ENCODE measurements at places on chromosomes 16 and 17. TPM values are rescaled to one million over a fixed set of nuclear protein-coding genes. Genes with fewer than 3 reads are reported as not detected.

The CCL16 gene
- total RNA-seq: not detected

The DNASE1L2 gene
- 0.75 TPM for total RNA-seq

DNA sequence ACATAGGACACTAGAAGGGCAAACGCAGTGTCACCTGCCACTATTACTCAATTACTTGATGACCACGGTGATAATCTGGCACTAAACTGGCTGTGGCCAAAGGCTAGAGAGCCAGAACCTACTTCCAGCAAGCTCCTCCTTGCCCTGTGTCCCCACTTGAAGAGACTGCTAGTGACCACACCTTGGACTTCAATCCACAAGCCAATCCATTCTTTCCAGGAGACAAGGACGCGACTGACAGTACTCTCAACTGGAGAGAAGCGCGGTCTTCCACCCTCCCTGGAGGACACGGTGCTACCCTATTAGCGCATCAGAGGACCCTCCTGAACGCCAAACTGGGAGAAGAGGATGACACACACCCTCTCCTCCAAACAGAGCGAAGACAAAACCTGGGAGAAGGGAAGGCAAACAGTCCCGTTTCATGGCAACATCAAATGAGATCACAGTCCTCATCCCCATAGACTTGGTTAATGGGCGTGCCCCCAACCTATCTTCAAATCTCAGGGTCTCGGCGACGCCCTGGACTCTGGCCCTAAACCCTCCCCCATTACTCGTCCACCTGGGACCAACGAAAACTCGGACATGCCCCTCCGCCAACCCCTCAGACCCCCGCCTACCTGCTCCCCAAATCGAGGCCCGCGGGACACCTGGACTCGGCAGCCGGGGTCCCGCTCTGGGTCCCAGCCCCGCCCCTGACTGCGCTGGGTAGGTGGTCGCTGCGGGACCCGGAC, 508 bp downstream of the FLCN start:
- H3K4me3 ChIP-seq: peak overlapping the region; percentile 94
- no peak for DNase-seq
- no peaks in the 10 kb centered on the region for H3K27me3 ChIP-seq
- H3K4me1 ChIP-seq: peaks cover 4% of the 10 kb centered on the region

GRCh38 chr17:54983260-54983659, 14.7 kb downstream of the STXBP4 start:
- no peaks in the 10 kb centered on the region for H3K27me3 ChIP-seq
- H3K36me3 ChIP-seq: no peaks in the 10 kb centered on the region
- no peak overlapping the region for H3K4me3 ChIP-seq
- DNase-seq: no peak

The P2RX1 gene
- total RNA-seq: 0.43 TPM

The STX1B gene
- 1.2 TPM for total RNA-seq

DNA sequence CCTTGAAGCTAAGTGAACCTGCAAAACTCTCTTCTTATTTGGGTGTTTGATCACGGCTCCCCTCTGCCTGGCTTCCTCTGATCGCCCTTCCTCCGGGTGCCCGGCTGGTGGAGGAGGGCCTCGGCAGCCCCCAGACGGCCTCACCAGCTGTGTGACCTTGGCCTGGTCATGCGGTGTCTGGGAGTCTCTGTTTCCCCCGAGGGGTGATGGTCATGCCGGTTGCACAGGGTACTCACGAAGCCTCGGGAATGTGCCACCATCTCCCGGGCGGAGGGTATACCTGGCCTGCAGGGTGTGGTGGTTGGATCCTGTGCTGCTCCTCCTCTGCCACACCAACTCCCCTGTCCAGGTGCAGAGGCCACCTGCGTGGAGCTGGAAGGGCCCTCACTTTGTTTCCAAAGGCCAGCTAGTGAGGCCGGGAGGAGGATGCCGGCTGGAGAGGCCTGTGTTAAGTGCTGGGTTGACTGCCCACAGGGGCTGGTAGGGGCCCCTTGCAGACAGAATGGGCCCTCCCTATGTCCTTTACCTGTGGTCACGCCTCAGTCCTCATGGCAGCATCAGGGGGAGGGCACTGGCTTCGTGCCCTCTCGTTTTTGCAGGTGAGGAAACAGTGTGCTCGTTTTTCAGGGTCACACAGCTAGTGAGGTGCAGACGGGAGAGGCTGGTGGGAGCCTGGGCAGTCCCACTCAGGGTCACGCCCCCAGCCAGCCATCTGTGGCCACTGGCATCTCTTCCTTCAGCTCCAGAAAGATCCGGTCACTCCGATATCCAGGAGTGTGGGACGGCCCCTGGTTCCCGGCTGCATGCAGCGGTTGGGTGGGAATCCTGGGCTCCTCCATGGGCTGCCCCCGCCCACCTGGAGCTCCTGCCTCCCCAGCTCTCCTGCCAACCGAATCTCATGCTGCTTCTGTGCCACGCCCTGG, 148.5 kb upstream of the GSE1 start:
- H3K4me3 ChIP-seq: no peak overlapping the region
- H3K27me3 ChIP-seq: no peaks in the 10 kb centered on the region
- H3K27ac ChIP-seq: peak overlapping the region; percentile 62

DNA sequence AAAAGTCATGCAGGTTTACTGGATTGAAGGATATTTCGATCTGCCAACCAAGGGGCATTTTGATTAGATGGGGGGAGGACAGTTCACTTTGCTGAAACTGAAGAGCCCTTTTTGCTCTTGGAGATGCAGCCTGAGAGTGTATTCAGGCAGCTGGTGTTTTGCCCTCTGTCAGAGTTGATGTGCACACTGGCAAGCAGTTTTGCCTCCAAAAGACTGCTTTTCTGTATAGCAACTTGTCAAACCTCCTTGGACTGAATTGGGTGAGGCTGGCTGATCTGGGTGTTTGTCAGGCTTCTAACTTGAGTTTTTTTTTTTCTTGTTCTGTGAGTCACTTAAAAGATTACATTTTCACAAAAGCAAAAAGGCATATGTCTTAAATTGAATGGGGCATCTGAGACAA, 22.6 kb upstream of the ANKFN1 start:
- no peaks in the 10 kb centered on the region for H3K27me3 ChIP-seq
- no peak for DNase-seq
- no peak overlapping the region for H3K27ac ChIP-seq
- H3K4me1 ChIP-seq: no peaks in the 10 kb centered on the region
- H3K36me3 ChIP-seq: no peaks in the 10 kb centered on the region

The TNFSF13 gene
- total RNA-seq: 22.2 TPM

DNA sequence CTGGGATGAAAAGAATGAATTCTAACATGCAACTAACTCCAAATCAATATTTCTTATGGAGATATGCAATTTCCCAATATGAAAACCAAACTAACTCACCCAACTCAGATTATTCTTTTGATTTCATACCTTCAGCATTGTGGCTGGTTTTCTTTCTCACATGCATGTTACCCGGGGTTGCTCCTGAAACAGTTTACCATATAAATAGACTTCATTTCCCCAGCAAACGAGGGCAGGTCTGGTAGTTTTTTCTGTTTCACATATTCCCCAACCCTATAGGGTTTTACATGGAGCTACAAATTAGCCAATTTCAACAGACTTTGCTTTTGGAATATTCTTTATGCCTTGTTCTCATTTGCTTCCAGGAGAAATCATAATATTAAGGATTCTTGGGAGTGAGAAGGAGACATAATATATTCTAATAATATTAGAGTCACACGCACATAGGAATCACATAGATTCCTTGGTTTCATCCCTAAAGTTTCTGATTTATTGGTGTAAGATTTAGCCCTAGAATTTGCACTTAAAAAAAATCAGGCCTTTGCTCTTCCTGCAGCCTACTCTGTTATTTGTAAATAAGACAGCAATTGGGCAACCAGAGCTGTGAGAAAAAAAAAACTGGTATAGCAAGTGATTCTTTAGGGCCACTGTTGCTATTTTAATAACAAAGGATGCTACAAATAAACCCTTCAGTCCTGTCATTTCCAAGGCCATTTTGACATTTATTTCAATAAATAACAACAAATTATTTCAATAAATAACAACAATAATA, 60.3 kb upstream of the FAM20A start:
- peaks cover 2% of the 10 kb centered on the region for H3K4me1 ChIP-seq
- H3K27ac ChIP-seq: no peak overlapping the region
- no peaks in the 10 kb centered on the region for H3K27me3 ChIP-seq

GRCh38 chr17:31318851-31319661, 2.4 kb downstream of the EVI2A start:
- no peaks in the 10 kb centered on the region for H3K4me1 ChIP-seq
- no peak for DNase-seq
- H3K36me3 ChIP-seq: no peaks in the 10 kb centered on the region
- peak overlapping the region; percentile 35 for H3K27ac ChIP-seq
- peak overlapping the region; percentile 17 for H3K4me3 ChIP-seq
- no peaks in the 10 kb centered on the region for H3K27me3 ChIP-seq

The NPIPB13 gene
- 2.1 TPM for total RNA-seq

DNA sequence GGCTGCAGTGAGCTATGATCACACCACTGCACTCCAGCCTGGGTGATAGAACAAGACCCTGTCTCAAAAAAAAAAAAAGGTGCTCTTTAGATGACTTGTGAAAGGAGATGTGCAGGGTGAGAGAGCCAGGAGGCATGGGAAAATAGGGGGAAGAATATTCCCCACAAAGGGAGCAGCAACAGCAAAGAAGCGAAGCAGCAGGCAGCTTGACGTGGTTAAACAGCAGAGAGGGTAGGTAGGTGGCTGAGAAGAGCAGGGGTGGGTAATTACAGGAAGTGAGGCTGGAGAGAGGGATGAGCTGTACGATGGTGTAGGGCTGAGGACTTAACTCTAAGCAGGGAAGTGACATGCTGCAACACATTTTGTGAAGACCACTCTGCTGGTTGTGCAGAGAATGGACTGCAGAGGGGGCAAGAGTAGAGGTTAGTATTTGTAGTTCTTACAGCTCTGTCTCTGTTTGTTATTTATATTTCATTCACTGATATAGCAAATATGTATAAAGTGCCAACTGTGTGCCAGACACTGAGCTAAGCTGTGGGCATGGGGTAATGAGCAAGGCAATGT, 1.6 kb downstream of the HEATR3 start:
- H3K4me1 ChIP-seq: peaks cover 1% of the 10 kb centered on the region
- H3K27ac ChIP-seq: no peak overlapping the region
- no peaks in the 10 kb centered on the region for H3K36me3 ChIP-seq
- no peak overlapping the region for H3K4me3 ChIP-seq
- H3K27me3 ChIP-seq: no peaks in the 10 kb centered on the region

- H3K36me3 ChIP-seq: no peaks in the 10 kb centered on the region
- no peaks in the 10 kb centered on the region for H3K27me3 ChIP-seq
- DNase-seq: no peak
- H3K27ac ChIP-seq: no peak overlapping the region
- no peak overlapping the region for H3K4me3 ChIP-seq
These were observed 86.0 kb upstream of the BCAR1 start for GRCh38 chr16:75337430-75337829.

GRCh38 chr17:33328129-33328528, 35.0 kb upstream of the ASIC2 start:
- H3K36me3 ChIP-seq: no peaks in the 10 kb centered on the region

DNA sequence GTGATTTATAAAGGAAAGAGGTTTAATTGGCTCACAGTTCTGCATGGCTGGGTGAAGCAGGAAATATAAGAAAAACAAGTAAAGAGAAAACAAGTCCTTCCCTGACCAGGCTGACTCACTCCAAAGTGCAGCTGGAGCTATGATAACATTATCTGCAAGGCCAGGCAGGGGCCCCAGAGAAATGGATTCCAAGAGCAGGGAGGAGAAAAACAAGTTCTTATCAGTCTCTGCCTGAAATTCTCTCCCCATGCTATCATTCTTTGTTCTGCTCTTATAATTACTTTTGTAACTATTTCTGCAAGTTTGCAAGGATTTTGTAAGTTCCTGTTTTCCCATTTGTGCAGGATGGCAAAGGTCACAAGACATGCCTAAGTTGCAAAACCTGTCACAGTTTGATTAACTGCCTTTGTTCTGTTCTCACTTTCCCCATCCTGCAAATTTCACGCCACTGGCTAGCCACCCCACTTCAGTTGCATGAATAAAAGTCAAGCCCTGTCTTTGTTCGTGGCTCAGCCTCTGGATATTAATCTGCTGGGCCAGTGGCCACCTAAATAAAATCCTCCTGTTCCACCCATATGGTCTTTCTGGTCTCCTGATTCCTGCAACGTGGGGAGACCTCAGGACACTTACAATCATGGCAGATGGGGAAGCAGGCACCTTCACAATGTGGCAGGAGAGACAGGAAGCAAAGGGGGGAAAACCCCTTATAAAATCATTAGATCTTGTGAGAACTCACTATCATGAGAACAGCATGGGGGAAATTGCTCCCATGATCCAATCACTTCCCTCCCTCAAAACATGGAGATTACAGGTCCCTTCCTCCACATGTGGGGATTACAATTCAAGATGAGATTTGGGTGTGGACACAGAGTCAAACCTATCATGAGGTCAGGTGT, 13.1 kb downstream of the ABCA9 start:
- H3K4me1 ChIP-seq: peaks cover 4% of the 10 kb centered on the region
- H3K27ac ChIP-seq: peak overlapping the region; percentile 84
- H3K36me3 ChIP-seq: no peaks in the 10 kb centered on the region
- H3K27me3 ChIP-seq: no peaks in the 10 kb centered on the region
- no peak overlapping the region for H3K4me3 ChIP-seq

DNA sequence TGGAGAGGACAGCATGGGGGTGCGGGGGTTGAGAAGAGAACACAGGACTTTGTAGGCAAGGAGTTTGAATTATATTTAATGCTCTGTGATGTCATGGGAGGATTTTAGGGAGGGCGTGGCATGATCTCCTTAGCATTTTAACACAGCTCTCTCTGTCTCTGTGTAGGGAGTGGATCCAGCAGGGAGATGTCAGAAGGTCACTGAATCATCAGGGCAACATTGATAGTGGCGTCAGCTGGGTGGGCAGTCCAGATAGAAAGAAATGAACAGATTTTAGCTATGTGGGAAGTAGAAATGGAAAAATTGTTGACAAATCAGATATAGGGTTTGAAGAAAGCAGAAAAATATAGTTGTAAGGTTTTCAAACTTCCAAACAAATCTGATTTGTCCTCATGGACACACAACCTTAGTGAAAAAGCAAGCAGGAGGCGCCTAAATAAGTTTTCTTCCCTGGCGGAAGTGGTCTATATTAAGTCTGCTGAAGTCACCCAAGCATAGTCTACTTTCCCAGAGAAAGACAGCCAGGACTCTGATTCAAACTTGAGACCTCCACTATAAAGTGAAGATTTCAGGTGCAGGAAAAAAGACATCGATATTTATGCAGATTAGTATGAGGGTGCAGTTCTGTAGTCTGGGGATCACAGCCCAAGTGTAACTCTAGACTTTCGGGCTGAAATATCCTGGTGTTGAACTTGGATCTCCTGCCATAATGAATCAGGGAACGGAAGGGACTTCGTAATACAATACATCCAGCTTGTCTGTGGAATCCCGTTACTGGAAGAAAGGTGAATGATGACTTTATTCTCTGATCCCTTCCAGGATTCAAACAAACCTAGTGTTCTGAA, 10.1 kb upstream of the PCTP start:
- no peak for DNase-seq
- H3K27ac ChIP-seq: no peak overlapping the region
- H3K4me3 ChIP-seq: no peak overlapping the region
- H3K27me3 ChIP-seq: peaks cover 2% of the 10 kb centered on the region
- H3K36me3 ChIP-seq: no peaks in the 10 kb centered on the region
- H3K4me1 ChIP-seq: no peaks in the 10 kb centered on the region

All from ovary (tissue), 10 donors.